NK-92 treated with Interleukin-12 subunit alpha and Interleukin-12 subunit beta, amount 100 ng/mL, for 24 hours (cell line): ENCODE measurements at places on chromosomes 12 and 14.

DNA sequence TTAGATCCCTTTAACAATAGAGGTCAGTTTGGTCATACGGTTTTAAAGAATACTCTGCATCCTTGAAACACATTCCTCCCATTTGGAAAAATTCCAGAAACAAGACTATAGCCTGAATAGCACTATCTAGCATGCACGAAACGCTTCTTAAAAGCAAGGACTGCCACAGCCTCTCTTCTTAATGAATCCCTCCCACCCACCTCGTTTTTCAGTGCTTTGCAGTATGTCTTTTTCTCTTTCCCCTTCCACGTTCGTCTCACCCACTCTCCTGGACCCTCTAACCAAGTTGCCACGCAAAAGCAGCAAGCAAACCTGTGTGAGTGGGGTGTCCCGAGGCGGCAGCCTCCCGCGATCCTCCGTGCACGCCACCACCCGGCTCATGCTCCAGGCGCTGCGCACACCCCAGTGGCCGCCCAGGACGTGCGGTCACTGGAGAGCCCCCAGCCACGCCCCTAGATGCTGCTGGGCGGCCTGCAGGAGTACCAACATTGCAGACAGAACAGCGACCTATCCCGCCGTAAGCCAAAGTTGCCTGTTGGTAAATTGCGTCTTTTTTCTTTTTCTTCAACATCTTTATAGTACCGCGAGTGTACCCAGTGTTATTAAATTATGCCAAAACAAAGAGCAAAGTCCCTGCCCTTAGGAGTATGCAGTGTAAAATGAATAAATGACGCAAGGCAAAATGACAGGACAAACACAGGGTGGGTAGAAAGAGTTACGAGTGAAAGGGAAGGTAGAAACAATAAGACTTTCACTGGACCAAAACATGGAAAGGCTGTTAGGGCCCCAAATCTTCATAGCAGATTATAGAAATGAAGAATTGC, at the start of gene SLC38A4:
SLC38A4 (minus strand) TSS at position 407 of the 824 bp plus-strand sequence. CDS start 32,926 bp downstream, outside the sequence.
- no peak for DNase-seq

- DNase-seq: no peak
These were observed 228.4 kb upstream of the SOX5 start for GRCh38 chr12:24177889-24178288.

DNA sequence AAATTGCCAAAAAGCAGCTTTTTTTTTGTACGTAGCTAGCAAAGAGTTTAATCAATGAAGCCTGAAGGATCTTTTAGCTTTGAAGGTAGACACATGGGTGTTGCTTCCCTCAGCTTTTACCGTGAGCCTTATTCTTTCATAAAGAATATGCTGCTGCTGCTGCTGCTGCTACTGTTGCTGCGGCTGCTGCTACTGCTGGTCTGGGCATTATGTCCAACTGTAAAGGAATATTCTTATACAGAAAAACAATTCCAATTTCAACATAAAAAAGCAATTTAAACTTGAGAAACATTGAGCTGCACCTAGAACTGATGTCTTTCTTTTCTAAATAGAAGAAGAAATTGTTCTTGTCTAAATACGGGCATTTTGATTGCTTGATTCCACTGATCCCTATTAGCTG, 38.9 kb upstream of the PPP1R12A start:
- no peak for DNase-seq

- no peak for DNase-seq
These were observed 9.8 kb upstream of the PNMA1 start for GRCh38 chr14:73723797-73724661.

GRCh38 chr12:116153113-116153512, 124.4 kb downstream of the MED13L start:
- no peak for DNase-seq

GRCh38 chr14:55298500-55298822, 27.2 kb downstream of the FBXO34 start:
- DNase-seq: no peak

DNA sequence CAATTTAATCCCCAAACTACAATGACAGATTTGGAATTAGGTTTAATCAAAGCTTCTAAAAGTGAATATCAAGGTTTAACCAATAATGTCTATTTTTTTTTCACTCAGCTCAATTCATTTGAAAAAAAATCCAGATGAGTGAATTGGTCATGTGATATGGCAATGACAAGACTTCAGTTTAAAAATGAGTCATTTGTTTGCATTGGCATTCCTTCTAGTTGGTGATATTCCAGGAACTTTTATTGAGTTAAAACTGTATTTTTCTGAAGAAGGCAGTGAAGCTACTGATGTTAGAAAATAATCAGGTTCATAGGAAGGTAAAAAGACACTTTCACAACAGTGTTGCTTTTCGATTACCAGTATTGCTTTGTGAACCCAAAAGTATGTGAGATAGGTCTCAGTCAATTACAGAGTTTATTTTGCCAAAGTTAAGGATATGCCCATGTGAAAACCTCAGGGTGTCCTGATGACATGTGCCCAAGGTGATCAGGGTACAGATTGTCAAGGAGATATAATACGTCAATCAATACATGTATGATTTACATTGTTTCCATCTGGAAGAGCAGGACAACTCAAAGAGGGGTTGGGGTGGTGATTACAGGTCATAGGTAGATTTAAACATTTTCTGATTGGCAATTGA, 1214.9 kb downstream of the GALC start:
- DNase-seq: no peak

- no peak for DNase-seq
These were observed 49.7 kb upstream of the ARHGAP5 start for GRCh38 chr14:32027255-32027939.

DNA sequence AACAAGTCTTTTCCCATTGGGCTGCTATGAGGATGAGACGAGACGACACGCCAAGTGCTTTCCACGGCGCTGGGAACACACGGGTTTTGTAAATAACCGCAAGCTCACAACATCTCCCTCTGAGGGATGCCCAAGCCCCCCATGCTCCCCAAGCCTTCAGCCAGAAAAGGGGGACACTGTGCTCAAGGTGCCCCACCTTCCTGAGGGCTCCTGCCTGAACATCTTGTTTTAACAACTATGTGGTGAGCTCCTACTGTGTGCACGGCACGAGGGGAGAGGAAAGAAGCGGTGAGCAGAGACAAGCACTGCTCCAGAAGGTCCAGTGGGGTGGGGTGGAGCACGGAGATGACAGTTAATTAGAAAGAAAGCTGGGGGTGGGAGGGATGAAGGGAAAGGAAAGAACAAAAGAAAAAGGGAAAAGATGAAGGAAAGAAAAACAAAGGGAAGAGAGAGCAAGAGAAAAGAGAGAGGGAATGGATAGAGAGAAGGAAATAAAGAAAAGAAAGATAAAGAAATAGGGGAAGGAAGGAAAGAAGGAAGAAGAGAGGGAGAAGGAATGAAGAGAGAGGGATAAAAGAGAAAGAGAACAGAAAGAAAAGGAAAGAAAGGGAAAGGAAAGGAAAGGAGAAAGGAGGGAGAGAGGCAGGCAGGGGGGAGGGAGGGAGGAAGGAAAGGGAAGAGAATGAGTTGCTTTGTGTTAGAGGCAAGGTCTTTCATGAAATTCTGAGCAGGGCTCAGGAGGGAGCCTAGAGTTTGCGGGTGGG, 56.8 kb downstream of the SLC15A4 start:
- no peak for DNase-seq

DNA sequence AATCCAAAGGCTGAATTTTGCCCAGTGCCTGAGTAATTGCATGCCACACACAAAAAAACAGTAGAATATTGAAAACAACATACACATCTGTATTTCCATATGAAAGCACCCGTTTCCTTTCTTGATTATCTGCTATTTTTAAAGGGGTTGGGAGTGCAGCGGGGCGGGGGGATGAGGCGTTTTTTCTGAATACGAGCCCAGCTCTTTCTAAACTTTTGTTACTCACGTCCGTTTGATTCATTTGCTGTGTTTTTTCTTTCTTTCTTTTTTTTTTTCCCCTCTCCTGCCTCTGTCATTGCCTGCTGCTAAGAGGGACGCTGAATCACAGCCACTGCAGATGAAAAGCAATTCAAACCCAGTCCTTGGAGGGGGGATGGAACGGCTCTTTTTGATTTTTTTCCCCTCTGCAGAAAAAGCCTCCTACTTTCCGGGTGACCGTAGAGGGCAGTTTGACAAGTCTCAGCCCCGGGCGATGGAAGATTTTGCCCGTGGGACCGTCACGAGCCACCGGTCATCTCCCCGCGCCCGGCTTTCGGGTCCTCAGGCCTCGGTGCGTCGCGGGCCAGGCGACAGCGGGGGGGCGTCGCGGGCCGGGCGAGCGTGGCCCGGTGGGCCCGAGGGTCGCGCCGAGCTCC, 572 bp upstream of the RASSF8 start:
- DNase-seq: no peak

DNA sequence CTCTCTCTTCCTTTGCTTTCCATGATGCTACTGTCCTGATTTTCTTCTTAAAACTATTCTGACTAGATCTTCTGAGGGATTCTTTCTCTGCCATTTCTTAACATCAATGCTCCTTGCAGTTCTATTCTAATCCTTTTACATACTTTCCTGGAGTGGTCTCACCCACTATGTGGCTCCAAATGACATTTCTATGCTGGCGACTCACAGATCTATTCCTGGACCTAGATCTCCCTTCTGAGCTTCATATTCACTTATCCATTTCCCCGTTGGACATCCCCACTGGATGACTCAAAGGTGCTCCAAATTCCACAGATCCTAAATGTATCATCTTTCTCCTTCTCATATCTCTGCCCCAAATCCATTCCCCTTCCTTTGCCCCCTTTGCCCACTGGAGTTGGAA, 4.1 kb downstream of the TEP1 start:
- DNase-seq: no peak

- no peak for DNase-seq
These were observed 364.2 kb downstream of the SOX5 start for GRCh38 chr12:23585156-23585781.

DNA sequence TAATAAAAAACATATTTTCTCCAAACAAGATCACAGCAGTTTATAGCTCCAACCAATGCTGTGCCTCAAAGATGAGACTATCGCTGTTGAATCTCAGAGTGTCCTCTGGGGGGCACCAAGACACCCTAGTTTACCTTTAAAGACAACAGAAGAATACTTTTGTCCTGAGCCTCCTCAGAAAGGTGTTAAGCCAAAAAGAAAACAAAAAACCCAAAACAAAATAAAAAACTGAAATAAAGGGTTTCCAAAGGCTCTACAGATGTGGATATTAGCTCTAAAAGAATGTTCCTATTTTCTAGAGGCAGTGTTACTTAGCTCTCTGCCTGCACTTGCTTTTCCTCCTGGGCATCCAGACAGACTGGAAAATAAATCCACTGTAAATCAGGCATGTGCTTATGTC, 86.9 kb upstream of the TTC7B start:
- peak; percentile 8 for DNase-seq

DNA sequence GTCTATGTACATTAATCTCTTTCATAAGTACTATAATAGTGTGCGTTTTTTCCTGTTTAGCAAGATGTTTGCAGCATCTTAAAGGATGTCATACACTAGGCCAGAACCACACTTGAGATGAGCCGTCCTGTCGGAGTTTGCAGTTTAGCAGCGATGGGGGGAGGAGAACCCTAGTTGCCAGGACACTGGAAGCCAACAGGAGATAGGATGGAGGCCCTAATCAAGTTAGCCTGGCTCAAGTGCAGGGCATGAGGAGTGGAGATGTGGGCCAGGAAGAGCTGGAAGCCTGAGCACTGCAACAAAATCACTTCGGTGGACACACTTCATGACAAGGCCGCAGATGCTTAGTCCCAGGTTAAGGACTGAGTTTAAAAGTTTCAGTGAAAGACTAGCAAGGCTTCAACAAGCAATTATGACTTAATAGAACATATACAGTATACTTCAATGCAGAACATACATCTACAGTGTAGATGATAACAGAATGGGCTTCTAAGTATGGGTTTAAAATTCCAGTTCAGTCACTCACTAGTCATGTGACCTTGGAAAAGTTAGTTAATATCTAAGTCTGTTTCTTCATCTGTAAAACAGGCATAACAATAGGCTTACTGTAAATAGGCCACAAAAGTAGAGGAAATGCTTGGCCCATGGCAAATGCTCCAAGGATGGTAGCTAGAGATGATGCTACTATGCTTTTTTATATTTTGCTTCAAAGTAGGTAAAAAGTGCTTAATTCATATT, 77.1 kb downstream of the PTPN21 start:
- DNase-seq: no peak

- peak; percentile 23 for DNase-seq
These were observed 54.4 kb downstream of the E2F7 start for GRCh38 chr12:77010691-77011548.

- no peak for DNase-seq
These were observed 215.8 kb upstream of the DIO2 start for GRCh38 chr14:80427101-80427500.

DNA sequence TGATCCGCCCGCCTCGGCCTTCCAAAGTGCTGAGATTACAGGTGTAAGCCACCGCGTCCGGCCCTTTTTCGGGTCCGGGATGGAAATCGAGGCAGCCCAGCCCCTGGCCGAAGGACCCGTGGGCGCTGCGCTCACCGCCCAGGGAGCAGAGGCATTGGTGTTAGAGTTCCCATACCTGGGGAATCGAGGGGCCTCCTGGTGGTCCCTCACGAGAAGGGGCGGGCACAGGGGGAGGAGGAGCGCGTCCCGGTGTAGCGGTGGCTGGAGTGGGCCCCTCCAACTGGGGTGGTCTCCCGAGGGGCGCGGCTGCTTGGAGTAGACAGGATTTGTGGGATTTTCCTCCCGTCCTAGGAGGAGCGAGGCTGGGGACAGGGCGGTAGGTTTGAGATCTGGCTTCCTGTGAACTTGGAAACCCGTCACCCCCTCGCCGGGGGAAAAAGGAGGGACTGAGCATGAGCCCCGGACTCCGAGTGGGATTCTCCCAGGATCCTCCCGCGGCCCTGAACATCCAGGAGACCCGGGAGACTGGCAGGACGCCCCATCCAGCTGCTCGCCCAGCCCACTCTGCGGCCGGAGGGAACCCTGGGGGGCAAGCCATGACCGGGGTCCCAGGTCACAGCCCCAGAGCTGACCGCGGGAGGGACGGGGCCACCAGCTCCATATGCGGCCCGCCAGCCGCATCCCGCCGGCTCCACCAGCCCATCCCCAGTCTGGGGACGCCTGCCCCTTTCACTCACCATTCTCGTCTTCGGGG, 70.9 kb downstream of the ASCL4 start:
- DNase-seq: no peak

DNA sequence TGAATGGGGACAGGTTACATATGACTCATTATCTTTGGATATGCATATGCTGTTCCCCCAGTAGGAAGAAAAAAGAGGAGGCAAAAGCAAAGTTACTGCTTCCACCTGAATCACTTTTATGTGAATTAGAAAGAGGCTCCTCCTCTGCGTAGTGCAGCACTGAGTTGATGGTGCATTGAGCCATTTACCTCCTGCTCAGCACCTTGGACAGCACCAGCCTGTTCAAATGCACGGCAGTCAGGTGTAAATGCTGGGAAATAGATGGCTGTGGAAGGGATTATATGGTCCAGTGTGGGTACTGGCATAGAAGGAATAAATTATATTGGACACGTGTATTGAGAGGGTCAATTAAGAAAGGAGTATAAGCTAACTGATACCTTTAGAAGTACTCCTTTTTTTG, 541.9 kb upstream of the SEL1L start:
- peak; percentile 1 for DNase-seq

DNA sequence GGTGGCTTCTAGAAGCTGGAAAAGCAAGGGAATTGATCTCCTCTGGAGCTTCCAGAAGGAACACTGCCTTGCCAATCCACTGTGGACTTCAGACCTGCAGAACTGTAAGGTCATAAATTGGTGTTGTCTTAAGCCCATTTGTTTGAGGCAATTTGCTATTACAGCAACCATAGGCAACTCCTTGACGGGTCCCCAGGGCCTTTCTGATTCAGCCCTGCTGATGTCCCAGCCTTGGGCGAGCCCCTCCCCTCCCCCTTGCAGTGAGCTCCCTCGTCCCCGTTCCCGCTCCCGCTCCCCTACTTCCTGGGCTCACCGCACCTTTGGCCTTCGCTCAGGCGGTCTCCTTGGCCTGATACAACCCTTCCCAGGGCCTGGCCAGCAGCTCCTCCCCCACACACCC, 18.9 kb upstream of the DIO3 start:
- DNase-seq: no peak
